ENCODE measurements at places on chromosomes 12 and 14.

DNA sequence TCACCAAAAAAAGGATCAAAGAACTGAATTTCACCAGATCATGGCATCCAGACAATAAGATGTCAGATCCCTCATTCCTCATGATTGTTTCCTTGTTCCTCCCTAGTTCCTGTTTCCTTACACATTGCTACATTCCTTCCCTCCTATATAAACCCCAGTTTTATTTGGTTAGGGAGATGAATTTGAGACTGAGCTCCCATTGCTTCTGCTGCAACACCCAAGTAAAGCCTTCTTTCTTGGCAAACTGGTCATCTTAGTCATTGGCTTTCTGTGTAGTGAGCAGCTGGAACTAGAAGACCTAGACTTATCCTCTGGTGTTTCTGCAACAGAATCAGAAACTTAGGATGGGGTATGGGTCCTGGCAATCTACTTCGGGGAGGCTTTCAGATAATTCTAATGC lies 217.9 kb downstream of the NOVA1 start:
- no peak for DNase-seq

DNA sequence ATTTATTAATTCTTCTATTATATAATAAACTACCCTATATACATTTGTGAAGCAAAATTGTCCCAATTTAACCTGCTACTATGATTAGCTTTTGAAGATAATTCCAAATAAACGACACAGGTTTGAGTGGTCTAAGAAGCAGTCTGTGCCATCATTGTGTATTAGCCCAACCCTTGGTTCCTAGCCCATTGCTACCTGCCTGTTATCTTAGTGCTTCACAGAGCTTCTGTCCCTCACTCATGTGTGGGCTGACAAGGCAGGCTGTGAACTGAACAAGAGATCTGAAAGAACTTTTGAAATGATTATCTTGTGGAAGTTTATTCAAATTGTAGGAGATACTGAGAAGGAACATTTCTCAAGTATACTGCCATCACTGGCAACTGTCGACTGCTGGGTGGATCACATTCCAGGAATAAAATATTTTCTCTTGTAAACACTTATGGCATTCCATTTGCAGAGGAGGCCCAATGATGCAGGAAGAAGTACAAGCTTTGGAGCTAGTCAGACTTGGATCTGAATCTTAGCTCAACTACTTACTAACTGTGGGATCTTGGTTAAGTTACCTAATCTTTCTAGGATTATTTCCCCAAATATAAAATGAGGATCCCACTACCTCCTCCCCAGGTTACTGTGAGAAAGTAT lies 7.8 kb upstream of the MTERF2 start:
- peak; percentile 59 for DNase-seq

GRCh38 chr14:61699027-61699426 lies 3.7 kb downstream of the HIF1A start:
- no peak for DNase-seq

GRCh38 chr14:72723858-72724530 lies 169.9 kb downstream of the DPF3 start:
- peak; percentile 66 for DNase-seq

GRCh38 chr14:27127838-27128237 lies 530.0 kb upstream of the NOVA1 start:
- DNase-seq, result no peak

GRCh38 chr14:104186575-104186974 lies 48.2 kb downstream of the KIF26A start:
- no peak for DNase-seq

- no peak for DNase-seq
Observed at GRCh38 chr12:24769682-24770081, 179.2 kb downstream of the BCAT1 start.
